ENCODE measurements at places on chromosomes 2 and 18.

DNA sequence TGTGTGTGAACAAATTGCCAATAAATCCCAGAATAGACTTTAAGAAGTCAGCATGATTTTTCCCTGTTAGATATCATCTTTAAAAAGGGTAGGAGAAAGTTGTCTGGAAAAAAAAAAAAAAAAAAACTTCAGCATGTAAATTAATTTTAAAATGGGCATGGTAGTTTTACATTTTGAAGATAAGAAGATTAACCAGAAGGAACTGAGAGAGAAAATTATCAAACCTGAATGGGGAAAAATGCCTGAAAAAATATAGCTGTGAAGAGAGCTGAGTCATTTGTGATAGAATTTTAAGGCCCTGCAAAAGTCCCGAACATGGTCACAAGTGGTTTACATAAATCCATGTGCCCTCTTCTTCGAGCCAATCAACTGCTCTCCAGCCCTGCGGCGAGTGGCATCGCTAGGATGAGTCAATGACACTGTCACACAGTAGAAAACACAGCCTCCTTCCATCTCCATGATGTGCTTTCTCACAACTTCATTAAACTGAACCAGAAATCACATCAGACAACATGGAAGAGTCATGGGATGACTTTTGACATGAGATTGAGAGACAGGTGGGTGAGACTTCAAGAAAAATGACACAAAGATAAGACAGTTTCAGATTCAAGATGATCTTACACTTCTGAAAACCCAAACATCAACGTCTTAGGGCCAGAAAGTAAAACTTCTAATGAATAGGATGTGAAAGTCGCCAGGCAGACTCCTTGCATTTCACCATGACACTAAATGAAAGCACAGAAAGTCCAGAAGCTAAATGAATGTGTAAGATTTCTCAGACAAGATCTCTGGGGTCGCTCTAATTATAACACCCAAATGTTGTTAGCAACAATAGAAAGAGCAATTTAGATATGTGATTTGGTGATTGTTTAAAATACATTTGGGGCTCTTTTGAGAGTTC lies 273.0 kb upstream of the ID2 start:
- peak; percentile 75 for DNase-seq

- DNase-seq, result no peak
Observed at GRCh38 chr2:188327518-188328213, 36.0 kb downstream of the GULP1 start.

DNA sequence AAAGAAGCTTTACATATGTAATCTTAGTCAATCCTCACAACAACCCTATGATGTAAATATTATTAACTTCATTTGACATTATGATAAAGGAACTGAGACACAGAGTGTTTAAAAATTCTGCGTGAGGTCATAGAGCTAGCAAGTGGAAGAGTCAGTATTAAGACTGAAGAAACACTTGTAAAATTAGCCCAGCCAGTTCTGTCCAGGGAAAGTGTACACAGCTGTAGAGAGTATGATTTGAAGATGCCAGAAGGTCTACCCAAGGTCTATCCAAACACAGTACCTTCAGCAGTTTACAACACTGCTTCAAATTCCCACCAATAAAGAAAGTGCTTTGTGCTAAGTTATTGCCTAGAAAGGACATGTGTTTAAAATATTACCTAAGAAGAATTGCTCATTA lies 51.7 kb upstream of the ITPRID2 start:
- DNase-seq, result no peak

DNA sequence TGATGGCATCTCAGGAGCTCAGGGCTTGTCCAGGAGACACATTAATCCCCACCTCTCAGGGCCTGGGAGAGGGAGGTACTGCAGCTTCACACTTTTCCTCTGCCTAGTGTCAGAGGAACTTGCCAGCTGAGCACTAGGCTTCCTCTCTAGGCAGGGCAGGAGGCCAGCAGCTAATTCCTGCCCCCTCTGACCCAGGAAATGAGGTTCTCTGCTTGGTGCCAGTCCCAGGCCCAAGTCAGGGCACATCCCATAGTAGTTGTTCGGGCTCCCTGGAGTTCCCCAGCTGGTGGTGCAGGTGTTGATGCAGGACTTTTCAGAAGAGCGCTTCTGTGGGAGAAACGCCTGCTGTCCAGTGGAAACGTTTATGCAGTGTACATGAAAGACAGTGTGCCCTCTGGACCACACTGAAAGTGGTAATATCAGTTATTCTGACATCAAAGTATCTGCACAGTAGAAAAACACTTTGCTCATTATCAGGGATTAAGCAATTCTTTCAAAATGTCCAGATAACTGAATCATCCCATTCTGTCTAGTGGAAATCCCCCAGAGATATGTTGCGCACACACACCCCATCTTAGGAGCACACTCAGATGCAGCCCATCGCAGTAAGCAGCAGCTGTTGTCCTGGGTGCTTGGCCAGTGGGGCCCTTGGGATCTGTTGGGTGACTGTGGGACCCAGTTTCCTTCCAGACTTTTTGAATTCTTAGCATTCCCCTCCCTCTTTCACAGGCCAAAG lies 17.8 kb upstream of the SCLY start:
- DNase-seq, result peak; percentile 16

DNA sequence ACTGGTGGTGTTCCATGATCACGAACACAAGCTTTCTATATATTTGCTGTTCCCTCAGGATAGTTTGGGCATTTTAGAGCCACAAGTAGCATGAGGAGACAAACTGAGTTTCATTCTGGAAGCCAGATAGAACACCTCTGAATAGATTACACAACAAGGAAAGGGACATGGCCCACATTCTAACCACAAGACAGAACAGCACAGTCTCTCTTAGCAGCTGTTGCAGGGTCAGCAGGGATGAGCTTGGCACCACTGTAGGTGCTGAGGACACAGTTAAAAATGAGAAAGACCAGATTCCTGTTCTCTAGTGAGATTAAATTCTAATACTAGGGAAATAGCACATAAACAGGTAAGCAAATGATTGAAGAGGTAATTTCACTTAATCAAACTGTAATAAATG lies 235.3 kb downstream of the ZNF407 start:
- DNase-seq, result no peak

- DNase-seq, result no peak
Observed at GRCh38 chr2:191128172-191128910, 22.5 kb downstream of the STAT4 start.

- no peak for DNase-seq
Observed at GRCh38 chr2:146651361-146651760, 1193.5 kb upstream of the ACVR2A start.

DNA sequence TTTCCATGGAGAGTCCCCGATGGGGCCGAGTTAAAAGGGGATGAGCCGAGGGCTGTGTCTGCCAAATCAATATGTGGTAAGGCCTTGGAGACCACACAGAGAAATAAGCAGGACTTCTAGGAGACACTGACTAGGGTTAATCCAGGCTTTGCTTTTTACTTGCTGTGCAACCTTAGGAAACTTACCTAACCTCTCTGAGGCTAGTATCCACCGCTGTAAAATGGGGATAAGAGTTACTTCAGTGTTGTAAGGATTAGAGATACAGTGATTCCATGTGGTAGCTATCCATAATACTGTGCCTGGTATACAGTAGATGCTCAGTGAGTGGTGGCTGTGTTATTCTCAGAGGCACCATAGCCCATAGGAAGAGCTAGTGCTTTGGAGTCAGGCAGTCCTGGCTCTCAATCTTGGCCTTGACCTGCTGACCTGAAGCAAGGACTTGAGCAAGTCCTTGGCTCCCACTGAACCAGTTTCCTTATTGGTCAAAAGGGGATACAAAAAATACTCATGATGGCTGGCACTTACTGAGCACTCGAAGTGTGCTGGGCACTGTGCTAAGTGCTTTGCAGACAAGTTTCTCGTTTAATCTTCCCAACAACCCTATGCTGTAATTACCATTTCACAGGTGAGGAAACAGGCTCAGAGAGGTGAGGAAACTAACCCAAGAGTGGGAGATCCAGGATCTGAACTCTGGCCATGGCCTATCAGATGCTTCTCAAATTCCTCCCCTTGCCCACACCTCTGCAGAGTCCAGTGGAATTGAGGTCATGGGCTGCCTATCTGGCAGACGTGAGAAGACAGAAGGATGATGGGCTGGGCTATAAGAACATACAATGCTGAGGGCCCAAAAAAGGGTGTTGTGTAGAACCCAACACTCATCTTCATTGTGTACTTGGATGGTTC lies 12.0 kb upstream of the DES start:
- no peak for DNase-seq

- DNase-seq, result no peak
Observed at GRCh38 chr2:34069604-34070003, 470.5 kb upstream of the FAM98A start.

GRCh38 chr2:71711133-71711855 lies 257.9 kb downstream of the DYSF start:
- DNase-seq, result no peak

DNA sequence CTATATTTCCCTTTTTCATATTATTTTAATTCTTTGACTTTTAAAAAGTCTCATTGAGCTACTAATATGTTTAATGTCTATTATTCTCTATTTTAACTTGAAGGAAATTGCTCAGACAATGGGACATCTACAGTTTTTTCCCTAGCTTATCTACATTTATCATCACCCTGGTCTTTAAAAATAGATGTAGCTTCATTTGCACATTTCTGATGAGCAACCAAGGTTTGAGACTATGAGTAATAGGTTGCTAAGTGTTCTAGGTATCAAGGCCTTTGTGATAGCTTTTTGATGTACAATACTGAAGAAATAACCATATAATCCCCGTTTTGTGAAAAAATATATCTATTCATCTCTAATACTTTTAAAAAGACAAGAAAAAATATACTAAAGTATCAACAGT lies 47.0 kb downstream of the STAT4 start:
- DNase-seq, result peak; percentile 65

DNA sequence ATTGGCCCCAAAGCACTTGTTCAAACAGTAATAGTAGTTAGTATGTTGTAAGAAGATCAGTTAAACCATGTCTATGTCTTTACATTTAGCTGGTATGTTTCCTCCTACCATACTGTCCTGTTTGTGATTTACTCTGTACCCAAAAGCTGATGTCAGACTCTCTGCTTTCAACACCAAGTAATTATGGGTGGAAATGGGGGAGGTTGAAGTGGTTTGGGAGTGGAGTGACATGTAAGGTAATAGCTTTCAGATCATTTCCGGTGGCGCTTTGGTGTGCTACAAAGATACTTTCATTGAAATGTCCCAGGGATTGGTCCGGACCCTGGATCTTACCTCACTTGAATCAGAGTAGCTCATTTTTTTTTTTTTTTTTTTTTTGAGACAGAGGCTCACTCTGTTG lies 39.7 kb upstream of the TGIF1 start:
- DNase-seq, result no peak

GRCh38 chr2:23843051-23843976 lies 83.6 kb downstream of the ATAD2B start:
- no peak for DNase-seq

DNA sequence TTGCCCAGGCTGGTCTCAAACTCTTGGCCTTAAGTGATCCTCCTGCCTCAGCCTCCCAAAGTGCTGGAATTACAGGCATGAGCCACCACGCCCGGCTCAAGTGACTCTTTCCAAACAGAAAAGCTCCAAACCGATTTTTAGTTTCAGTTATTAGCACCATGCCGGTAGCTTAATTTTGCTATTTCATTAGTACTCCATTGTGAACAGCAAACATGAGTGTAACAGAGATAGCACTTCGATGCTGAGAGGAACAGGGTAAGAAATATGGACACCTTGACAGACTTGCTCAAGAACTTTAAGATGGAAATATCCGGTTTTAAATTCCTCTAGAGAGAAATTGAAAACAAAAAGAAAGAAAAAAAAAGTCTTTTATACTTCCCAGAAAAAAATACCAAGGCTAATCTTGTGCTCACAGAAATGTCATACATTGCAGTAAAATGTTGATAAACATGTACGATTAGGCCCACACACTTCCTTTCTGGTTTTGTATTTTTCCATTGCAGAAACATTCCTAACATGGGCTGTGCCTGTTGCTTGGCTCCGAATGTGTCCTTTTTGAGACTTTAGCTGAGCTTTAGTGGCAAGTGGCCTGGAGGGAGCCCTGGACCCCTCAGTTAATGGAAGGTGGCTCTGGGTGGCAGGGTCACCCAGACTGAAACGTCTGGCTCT lies 18.3 kb downstream of the FHL2 start:
- no peak for DNase-seq

DNA sequence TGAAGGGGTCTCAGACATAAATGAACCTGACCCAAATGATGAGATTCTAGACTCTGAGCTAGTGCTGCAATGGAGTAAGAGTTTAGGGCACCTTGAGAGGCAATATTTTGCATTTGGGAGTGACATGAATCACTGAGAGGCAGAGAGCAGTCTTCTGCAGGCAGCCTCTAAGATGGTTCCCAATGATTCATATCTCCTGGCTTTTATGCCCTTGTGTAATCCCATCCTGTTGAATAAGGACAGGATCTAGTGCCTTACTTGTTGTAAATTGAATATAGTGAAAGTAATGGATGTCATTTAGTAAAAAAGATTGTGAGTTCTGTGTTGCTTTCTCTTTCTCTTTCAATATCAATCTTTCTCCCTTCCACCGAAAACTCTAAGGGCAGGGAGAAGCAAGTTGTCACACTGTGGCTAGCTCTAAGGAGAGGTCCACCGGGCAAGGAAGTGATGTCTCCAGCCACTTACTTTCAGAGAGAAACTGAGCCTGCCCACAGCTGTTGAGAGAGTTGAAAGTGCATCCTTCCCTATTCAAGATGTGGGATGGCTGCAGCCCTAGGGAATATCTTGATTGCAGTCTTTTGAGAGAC lies 144.7 kb downstream of the TRIB2 start:
- peak; percentile 22 for DNase-seq

DNA sequence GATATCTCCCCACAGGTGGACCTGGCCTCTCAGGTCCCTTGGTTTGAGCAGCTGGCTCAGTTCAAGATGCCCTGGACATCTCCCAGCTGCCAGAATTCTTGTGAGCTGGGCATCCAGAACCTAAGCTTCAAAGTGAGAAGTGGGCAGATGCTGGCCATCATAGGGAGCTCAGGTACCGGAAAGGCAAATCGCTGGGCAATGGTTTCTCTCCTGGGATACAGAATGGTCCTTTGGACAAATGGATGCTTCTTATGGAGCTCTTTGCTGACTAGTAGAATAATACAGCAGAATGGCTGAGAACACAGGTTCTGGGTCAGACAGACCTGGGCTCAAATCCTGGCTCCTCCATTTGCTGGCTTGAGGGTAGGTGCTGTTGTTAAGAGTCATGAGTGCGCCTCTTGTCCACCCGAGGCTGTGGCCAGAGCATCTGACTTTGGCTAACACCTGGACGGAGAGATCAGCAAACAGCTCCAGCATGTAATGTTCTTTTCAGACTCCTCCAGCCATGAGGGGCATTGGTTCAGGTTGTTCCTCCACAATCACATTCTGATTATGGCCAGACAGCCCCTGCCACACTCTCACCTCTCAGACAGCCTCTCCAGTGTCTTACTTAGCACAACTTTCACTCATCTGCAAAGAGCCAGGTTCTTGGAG lies 7.5 kb downstream of the ABCG8 start:
- no peak for DNase-seq

GRCh38 chr2:188295067-188295685 lies 3.5 kb downstream of the GULP1 start:
- DNase-seq, result peak; percentile 7

- DNase-seq, result peak; percentile 85
Observed at GRCh38 chr2:9991829-9992273, 40.4 kb downstream of the GRHL1 start.

- peak; percentile 62 for DNase-seq
Observed at GRCh38 chr18:21682371-21683051, 22.1 kb downstream of the ABHD3 start.
